ENCODE measurements at places on chromosomes 12 and 14. TPM values are rescaled to one million over a fixed set of nuclear protein-coding genes. Genes with fewer than 3 reads are reported as not detected.

Gene LUM
- total RNA-seq: 2.5 TPM

Gene KRT83
- total RNA-seq: not detected

Gene CEP170B
- total RNA-seq: 26.5 TPM

Gene GPHN
- total RNA-seq: 15.1 TPM

Gene ANO4
- 0.33 TPM for total RNA-seq

Gene INSM2
- not detected for total RNA-seq

Gene CCDC60
- 15.7 TPM for total RNA-seq

Gene KCNJ8
- 9.7 TPM for total RNA-seq

Gene CYP27B1
- 1.3 TPM for total RNA-seq

Gene PRH2
- not detected for total RNA-seq

Gene KCNK13
- 0.48 TPM for total RNA-seq

Gene KCNH3
- total RNA-seq: 0.86 TPM

Gene SAMD15
- total RNA-seq: 2.2 TPM

Gene TEP1
- 8.5 TPM for total RNA-seq

Gene KLRD1
- total RNA-seq: 0.04 TPM

Gene HOXC10
- total RNA-seq: not detected

Gene SLC38A4
- 0.21 TPM for total RNA-seq

Gene ISM2
- total RNA-seq: 0.83 TPM

Gene KRT82
- total RNA-seq: not detected

Gene CDCA3
- 11.5 TPM for total RNA-seq

Gene C12orf56
- not detected for total RNA-seq

Gene DPPA3
- total RNA-seq: not detected

Gene GSC
- total RNA-seq: 1.3 TPM

All from cardiac muscle cell (in vitro differentiated cells and primary cell).